ENCODE measurements at places on chromosomes 2 and 18. TPM values are rescaled to one million over a fixed set of nuclear protein-coding genes. Genes with fewer than 3 reads are reported as not detected.

GRB14 gene
- total RNA-seq, result 21.7 TPM

AKAIN1 gene
- not detected for total RNA-seq

CRYGB gene
- not detected for total RNA-seq

DNA sequence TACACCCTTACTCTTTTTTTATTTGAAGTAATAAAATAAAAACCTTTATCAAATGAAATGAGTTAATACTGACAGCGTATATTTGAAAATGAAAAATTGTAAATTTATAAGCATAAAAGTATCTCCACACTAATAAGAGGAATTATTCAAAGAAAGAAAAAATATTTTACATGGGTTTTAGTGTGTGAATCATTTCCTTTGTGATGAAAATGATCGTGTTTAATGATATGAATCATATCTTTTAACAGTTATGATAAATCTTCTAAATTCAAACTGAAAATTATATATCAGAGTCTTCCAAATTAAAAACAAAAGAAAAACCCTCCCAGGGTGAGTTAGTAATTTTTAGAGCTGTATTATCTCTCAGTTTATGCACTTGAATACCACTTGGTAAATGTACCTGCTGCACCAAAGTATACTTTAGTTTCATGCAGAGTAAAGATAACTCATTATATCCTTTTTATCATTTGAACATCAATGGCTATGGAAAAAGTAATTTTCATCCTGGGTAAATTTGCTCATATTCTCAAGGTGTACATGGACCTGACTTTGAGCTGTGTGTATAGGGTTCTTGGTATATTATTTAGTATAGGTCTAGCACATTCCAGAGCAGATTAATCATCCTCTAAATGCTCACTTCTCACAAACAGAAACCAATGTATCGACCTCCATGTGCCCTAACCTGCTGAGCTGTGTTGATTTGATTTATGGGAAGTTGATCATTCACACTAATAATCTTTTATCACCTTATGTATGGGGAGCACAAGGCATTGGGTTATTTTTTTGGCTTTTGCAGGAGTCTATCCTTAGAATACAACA lies 98.7 kb upstream of the VWC2L start:
- DNase-seq, result no peak

- DNase-seq, result no peak
Measured at GRCh38 chr2:65823511-65823910, 391.1 kb upstream of the SPRED2 start.

DNA sequence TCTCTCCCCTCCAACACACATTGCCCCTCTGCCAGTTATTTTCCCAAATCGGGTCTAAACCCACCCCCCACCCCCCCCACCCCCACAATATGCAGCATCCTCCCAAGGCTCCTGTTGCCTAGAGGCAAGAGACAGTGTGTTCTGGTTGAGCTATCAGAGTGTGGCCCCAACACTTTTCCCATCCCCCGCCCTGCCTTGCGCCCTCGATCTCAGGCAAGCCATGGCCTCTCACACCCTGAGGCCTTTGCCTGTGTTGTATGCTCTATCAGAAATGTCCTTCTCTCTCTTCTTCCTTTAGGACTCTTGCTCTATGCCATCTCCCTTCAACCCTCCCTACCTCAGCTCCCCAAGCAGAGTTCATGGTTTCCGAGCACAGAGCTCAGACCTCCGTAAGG lies 9.5 kb upstream of the GRHL1 start:
- no peak for DNase-seq

DNA sequence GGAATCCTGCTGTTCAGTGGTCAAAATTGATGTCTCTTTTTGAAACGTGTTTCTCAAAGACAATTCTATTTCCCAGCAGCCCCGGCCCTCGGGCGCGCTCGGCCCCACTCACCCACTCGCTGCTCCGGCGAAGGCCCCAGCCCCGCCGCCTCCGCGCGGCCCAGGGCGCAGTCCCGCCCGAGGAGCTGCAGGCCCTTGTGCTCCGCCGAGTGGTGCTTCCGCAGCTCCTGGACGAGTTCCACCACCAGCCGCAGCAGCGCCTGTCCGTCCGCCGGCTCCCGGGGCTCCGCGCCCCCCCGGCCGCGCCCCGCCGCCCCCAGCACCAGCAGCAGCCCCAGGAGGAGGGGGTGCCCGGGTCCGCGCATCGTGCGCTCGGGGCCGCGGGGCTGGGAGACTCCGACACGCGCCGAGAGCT lies 413 bp downstream of the ALKAL2 start:
- DNase-seq, result no peak

DNA sequence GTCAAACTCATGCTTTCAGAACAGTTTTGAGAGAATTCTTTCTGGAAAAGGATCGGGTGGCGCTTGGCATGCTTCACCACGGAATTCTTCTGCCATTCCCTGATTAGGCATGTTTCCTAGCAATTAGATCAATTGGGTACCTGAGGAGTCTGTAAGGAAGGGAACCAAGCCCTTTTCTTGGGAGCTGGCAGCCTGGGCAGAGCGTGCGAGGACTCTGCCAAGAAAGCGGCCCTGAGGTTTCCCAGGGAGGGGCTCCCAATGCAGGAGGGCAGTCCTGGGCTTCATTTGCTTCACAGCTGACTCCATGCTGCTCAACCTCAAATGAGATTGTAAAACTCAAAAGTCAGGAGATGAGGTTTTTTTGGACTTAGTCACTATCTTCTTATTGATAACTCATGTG lies 60.3 kb downstream of the MYCN start:
- DNase-seq, result no peak

GRCh38 chr2:237722616-237723015 lies 76.0 kb upstream of the RBM44 start:
- DNase-seq, result no peak

SPP2 gene
- not detected for total RNA-seq

DNA sequence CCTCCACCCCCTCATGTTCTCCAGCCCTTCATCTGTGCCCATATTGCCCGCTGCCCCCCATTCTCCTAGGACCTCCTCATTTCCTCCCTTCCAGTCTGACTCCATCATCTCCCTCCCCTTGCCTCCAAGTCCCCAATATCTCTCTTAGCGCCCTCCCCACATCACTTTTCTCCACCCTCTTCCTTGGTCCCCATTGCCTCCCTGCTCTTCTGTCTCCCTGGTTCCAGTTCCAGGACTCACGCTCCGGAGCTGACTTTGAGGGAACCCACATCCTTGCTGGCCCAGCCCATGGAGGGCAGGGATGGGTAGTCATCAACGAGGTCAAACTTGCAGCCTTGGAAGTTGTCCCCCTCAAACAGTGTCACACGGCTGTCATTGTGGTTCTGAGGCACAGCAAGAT lies 2.6 kb downstream of the CRYBA2 start:
- no peak for DNase-seq

GAL3ST2 gene
- not detected for total RNA-seq

UGT1A8 gene
- not detected for total RNA-seq

GRCh38 chr18:59592624-59593023 lies 104.6 kb downstream of the CCBE1 start:
- DNase-seq, result no peak

GRCh38 chr2:101587251-101587650 lies 110.3 kb upstream of the MAP4K4 start:
- DNase-seq, result no peak

DNA sequence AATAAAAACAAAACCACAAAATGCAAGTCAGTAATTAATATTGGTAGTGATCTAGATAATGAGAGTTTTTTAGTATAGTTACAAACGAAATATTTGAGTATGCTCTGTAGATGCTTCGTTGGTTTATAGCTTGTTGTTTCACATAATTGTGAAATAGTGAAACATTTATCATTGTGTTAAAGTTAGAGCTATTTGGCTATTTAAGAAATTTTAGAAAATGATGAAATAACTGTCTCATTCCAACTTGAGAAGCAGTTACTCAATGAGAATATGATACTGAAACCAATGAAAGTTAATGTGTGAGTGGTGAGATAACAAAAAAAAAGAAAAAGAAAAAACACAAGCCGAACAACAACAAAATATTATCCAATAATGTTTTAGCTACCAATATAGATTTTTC lies 475.6 kb upstream of the ZEB2 start:
- DNase-seq, result no peak

DNA sequence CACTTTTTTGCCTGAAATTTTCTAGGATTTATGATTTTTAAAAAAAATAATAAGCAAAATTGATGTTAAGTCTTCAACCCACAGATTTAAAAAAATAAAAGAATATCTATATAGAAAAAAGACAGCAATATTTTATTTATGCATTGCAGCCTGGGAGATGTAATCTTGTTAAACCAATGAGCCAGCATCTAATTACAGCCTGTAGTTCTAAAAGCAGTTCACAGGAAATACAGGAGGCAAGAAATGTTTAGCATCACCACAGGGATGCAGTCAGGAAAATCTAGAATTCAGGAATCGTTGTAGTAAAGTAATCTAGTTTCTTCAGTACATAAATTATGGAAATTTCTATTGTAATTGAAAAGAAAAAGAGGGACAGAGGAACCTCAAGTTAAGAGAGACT lies 17.2 kb downstream of the UGGT1 start:
- DNase-seq, result no peak

DNA sequence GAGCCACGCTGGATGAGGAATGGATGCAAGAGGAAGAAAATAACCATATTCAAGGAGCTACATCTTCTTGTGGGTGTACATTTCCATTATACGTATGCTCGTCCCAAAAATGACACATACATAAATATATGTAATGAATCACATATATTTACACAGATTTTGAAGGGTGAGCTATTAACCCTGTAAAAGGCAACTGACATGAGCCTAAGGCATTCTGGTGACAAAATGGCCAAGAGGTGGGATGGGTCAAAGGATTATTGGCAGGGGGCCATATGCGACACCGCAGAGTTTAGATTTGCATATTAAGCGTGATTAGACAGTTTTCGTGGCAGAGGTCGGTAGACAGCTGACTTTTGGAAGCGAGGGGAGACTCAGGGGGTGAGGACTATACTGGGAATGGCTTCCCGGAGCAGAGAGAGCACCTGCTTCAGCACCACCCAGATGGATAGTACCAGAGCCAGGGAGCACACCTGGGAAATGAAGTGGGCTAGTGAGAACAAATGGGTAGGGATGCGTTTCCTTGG lies 431 bp upstream of the CNRIP1 start:
- DNase-seq, result no peak

GRCh38 chr18:48310353-48310752 lies 98.8 kb downstream of the ZBTB7C start:
- no peak for DNase-seq

DNA sequence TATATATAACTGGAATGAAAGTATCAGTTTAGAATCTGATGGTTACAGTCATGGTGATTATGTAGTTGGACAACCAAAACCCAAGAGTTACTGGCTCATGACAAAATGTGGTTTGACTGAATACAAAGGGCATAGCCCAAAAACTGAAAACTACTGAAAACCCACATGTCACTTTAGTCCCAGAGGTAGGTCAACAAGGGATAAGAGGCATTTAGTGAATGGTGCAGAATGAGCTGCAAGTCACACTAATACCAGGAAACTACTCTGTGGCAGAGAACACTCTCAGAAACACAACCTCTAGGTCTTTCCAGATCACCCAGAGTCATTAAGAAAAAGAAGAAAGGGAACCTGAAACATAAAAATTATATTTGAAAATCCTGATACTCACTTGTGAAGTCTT lies 154.5 kb downstream of the AGPS start:
- DNase-seq, result no peak

DNA sequence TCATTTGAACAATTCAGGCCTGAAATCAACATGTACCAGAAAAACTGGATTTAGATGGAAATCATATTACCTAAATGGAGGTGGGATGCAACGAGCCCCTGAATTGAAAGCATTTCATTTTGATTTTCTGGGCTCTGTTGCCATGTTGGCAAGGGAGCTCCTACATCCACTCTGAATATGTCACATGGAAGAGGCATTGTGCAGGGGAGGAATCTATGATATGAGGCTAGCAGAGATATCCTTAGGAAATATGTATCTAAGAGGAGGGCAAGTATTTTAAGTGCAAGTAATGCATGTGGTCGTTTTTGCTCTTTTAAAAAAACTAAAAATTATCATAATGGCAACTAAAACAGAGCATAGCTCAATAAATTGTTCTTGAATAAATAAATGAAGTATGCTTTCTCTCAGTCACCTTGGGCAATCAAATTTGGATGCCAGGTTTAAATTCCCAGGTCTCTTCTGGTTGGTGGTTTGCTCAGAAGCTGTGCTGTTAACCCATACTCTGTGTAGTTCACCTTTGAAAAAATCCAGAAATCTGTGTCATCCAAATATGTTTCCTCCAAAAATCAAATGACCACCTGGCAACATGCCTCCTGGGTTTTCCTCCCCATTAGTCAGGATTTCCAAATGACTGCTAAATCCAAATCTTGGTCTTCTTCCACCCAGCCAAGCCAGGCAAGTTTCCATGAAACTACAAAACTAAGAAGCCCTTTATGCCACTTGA lies 6.5 kb upstream of the LGALSL start:
- DNase-seq, result no peak

DNA sequence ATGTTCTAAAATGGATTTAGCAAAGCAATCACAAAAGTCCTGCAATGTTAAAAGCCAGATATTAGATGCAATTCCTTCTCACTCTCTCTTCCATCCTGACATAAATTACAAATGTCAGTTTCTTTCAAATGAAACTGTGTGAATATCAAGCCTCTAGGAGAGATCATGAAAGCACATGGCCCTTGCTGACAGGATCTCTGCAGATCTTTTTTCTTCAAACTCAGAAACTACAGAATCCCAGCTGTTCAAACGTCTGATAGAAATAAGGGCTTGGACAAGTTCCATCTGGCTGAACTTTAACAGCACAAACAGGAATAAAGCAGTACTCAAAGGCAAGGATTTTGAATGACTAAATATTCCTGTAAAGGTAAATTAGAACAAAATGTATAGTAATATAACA lies 47.6 kb downstream of the PDE1A start:
- DNase-seq, result no peak

DNA sequence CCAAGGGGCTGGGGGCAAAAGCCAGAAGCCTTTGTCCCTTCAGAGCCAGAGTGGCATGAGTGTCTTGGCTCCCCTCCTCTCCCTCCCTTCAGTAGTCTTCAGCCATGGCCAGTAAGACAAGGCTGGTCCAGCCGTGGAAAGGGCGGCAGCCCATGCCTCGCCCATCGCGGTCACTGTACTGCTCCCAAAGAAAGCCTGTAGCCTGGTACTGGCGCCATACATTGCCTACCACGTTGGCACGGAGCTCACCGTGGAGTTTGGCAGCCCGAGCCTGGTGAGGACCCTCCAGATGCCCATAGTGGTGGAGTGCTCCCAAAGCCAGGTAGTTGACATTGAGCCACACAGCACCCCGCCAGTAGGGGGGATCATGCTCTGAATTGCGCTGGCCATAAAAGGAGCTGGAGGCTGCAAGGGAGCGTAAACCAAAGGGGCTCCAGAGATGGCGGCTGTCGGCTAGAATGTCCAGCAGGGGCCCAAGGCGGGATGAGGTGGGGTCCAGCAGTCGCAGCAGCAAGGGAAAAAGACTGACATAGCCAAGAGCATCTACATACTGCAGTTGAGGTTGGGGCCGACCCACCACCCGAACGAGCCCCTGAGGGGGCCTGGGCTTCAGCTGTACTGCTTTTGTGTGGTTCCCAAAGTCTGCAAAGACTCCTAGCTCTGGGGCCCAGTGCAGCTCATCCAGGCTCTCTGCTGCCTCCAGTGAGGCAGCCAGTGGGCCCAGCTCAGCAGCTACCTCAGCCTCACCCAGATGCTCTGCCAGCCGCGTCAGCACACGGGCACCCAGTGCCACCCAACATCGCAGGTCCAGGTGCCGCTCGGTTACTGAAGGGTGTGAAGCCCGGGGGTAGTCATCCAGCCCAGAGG lies 3.2 kb downstream of the WBP1 start:
- DNase-seq, result no peak

MEP1B gene
- total RNA-seq, result 0.42 TPM

Data from mesenteric fat pad (tissue), 1 donor.